ENCODE measurements at places on chromosomes 13 and 19.

GRCh38 chr19:2841855-2842574 lies 740 bp downstream of the ZNF555 start:
- DNase-seq = no peak

GRCh38 chr19:40605216-40605971 lies 4.2 kb downstream of the LTBP4 start:
- DNase-seq = no peak

DNA sequence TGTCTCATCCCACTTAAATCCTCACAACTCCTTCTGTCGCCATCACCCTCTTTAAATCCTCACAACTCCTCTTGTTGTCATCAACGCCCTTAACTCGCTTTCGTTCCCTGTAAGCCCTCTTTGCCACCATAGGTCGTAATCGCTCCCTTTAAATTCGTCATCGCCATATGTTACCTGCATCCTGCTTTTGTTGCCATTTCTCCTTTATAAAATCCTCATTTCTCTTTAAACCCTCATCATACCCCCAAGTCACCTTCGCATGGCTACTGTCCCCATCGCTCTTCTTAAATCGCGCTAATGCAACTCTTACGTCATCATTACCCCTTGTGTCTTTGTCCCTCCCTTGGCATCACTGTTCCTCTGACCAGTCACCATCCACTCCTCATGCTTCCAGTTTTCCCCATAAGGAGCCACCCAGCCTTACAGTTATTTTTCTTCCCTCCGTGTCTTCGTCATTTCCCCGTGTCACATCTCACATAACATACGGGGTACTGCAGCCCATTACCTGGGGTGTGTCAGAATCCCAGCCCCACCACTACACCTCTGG lies 539 bp downstream of the PLD3 start:
- no peak for DNase-seq

DNA sequence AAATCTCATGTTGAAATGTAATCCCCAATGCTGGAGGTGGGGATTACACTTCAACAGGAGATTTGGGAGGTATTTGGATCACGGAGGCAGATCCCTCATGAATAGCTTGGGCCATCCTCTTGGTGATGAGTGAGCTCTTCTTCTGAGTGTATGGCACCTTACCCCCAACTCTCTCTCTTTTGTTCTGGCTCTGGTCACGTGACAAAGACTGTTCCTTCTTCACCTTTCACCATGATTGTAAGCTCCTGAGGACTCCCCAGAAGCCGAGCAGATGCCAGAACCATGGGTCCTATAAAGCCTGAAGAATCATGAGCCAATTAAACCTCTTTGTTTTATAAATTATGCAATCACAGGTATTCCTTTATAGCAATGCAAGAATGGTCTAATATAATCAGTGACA lies 684.2 kb downstream of the LIG4 start:
- no peak for DNase-seq

DNA sequence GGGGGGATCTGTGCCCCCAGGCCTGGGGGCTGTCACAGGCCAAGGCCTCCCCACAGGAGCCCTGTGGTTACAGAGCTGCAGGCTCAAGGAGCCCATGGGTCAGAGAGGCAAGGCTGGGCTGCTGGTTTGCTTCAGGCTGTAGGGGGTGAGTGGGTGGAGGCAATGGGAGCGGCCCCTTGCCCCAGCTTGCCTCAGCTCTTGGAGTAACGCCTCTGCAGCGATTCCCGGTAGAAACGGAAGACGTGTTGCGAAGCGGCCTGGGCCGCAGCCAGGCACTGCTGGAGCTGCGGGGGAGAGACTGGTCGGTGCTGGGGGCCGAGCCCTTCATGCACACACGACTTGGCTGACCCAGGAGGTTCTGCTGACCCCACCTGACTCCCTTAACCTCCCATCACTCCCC lies 10.1 kb downstream of the TMEM91 start:
- no peak for DNase-seq
